ENCODE measurements at places on chromosomes 16 and 17.

GRCh38 chr17:69908626-69909368 is 166.2 kb upstream of the KCNJ16 start:
- DNase-seq = no peak

DNA sequence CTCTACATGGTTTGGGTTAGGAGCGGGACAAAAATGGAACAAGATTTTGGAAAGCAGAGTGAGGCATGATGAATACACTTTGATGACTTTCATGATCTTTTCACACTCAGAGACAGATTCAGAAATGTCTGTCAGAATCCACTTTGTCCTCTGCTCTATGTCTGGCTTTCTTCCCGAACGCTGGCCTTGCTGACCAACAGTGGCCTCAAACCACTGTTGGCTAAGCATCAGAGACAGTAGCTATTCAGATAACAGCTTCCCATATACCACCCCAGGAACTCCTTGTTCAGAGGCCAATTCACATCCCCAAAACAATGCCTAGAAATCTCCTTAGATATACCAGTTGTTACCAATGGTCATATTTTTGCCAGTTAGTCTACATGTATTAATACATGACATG is 40.9 kb downstream of the FBXL20 start:
- no peak for DNase-seq

DNA sequence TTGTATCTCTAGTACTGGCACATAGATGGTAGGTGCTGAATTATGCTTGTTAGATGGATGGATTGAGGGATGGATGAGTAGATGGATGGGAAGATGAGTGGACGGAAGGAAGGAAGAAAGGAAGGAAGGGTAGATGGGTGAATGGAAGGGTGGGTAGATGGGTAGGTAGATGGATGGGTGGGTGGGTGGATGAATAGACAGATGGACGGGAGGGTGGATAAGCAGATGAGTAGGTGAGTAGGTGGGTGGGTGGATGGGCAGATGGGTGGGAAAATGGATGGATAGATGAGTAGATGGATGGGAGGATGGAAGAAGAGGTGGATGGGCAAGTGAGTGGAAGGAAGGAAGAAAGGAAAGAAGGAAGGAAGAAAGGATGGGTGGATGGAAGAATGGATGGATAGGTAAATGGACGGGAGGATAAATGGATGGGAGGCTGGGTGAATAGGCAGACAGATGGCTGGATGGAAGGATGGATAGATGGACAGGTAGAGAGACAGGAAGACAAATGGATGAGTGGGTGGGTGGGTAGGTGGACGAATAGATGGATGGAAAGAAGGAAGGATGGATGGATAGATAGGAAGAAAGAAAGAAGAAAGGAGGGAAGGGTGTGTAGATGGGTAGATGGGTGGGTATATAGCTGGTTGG is 56.9 kb downstream of the MYH11 start:
- no peak for DNase-seq

DNA sequence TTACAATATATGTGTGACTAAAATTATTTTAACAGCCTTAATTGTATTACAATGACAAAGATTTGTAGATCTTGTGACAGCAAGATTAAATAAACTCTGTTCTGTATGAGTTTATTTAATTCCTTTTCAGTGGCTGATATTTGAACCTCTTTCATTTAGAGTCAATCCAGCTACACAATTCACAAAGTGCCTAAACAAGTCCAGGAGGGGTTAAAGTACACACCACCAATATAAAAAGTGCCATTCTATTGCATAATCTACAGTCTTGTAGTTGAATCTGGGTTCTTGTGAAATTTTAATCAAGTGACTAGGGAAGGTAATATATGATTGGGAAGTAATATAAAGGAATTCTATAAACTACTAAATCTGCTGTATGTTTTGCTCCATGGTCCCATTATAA is 3.9 kb upstream of the NFAT5 start:
- DNase-seq = no peak

GRCh38 chr16:13186813-13187212 is 285.4 kb downstream of the SHISA9 start:
- no peak for DNase-seq

GRCh38 chr16:716768-717325 is 1.9 kb downstream of the METRN start:
- no peak for DNase-seq

DNA sequence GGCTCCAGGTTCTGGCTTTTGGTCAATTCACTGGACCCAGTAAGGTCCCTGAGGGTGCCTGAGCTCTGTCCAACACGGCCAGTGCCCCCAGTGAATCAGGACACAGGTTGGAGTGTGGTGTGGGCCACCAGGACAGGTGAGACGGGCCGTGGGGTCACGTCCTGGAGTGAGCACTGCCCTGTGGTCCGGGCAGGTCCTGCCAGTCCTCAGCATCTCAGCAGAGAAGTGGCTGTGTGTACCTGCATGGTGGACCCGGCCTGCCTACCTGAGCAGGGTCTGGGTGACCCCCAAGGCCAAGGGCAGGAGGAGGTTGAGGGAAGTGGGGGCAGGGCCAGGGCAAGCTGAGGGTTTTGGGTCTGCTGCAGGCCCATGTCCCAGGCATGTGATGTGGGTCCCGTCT is 1.9 kb upstream of the GNG13 start:
- no peak for DNase-seq

GRCh38 chr17:65985571-65985970 is 206.4 kb downstream of the CEP112 start:
- peak; percentile 13 for DNase-seq

DNA sequence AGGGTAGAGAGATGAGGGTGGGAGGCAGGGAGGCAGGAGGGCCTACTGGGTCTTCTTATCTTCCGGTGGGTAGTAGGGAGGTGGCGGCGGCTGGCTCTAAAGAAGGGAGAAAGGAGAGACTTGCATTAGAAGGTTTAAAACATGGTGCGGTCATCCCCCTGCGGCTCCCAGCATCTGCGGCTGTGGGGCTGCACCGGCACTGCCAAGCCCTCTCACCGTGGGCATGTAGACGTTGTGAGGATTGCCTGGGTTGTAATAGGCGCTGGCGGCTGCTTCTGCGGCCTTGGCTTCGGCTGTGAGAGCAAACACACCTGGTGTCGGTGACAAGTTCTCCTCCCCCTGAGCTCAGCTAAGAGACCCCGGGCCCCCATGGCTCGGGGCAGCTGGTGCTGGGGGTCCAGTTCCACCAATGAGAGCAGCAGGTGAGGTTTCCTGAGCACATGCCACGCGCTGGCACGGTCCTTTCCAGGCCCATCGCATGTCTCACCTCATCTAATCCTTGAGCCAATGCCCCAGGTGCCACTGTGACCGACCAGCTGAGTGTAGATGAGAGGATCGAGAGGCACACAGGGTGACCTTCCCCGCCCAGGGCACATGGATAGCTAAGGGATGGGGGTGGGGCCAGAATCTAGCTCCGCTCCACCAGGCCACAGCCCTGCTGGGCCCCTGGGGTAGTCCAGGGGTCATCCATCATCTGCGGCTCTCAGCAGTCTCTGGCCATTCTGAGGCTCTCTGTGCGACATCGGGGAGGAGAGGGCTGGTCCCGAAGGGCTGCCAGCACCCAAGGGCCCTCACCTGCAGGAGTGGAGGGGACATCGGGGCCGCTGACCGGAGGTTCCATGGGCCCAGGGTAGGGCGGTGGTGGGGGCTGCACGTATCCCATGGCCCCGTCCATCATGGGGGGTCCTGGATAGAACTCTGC is 2.7 kb upstream of the UNC13D start:
- no peak for DNase-seq

- DNase-seq = peak; percentile 77
These were observed 630 bp downstream of the GRB2 start for GRCh38 chr17:75404731-75405364.

GRCh38 chr17:66326476-66327047 is 24.1 kb downstream of the PRKCA start:
- DNase-seq = no peak

DNA sequence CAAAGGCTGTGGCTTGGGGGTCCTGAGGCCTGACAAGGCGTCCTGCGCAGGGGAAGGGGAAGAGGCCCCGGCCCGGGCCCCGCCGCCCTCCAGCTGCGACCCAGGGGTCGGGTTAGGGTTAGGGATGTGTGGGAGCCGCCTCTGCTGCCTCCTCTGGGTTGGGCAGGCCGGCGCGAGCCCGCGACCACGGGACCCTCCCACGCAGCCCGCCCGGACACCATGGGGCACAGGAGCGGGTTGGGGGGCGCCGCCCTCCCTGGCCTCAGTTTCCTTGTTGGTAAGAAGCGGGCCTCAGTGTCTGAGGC is 386 bp downstream of the CIAO3 start:
- DNase-seq = peak; percentile 40

GRCh38 chr17:48426761-48427500 is 3.1 kb downstream of the SKAP1 start:
- no peak for DNase-seq

DNA sequence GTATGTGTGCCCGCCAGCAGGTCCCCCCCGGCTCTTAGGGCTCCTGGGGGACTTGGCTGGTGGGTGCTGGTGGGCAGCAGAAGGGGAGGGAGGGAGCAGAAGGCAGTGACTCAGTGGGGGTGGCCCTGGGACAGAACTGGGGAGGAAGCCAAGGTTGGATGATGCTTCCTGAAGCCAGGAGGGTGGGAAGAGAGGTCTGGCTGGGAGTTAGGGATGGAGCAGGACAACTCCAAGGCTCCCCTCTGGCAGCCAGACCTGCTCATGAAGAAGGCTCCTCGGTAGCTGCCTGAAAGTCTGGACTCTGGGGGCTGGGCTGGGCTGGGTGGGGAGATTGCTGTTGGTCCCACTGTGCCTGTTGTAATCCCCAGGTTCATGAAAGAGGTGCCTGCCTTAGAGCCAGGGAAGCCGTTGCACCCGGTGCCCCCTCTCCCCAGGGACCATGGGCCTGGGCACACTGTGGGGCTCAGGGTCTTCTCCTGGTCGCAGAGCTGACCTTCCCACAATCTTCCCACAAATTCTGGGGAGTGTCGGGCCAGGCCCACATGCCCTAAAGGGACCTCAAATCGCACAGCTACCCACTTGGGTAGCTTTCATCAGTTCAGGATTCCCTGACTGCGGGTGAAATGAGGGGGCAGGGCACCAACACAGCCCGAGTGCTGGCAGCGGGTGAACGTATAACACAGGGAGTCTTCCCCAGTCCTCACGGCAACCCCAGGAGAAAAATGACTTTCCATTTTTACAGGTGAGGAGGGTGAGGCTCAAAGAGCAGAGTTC is 1.1 kb upstream of the PLEKHG4 start:
- peak; percentile 93 for DNase-seq

DNA sequence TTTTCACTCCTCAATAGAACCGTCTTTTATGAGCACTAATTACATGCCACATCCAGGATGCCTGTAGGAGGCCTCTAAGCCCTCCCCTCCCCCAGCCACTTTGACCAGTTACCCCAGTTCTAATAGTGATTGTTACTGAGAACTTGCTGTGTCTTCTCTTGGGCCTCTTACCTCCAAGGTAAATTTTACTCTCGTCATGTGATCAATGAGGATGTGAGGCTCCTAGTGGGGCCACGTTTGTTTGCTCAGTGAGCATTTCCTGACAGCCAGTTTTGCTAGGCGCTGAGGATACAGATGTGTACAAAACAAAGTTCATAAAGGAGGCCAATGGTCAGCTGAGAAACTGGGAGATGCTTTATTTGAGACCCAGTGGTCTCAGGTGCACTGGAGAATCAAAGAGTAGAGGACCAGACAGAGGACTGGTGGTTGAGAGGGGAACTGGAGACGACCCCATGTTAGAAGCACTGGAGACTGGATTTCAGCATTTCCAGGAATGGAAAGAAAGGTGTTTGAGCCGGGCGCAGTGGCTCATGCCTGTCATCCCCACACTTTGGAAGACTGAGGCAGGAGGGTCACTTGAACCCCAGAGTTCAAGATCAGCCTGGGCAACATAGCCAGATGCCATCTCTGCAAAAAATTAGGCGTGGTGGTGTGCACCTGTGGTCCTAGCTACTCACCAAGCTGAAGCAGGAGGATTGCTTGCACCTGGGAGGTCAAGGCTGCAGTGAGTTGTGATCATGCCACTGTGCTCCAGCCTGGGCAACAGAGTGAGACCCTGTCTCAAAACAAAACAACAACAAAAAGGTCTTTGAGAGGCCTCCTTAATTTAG is 2.6 kb downstream of the ATP2C2 start:
- DNase-seq = no peak

GRCh38 chr16:73011926-73012325 is 36.0 kb downstream of the ZFHX3 start:
- DNase-seq = no peak

GRCh38 chr16:11557801-11558200 is 28.9 kb downstream of the LITAF start:
- no peak for DNase-seq

- DNase-seq = peak; percentile 81
These were observed 349.2 kb upstream of the HSBP1 start for GRCh38 chr16:83458612-83459011.

GRCh38 chr16:685967-686366 is 1.8 kb upstream of the JMJD8 start:
- DNase-seq = peak; percentile 74

DNA sequence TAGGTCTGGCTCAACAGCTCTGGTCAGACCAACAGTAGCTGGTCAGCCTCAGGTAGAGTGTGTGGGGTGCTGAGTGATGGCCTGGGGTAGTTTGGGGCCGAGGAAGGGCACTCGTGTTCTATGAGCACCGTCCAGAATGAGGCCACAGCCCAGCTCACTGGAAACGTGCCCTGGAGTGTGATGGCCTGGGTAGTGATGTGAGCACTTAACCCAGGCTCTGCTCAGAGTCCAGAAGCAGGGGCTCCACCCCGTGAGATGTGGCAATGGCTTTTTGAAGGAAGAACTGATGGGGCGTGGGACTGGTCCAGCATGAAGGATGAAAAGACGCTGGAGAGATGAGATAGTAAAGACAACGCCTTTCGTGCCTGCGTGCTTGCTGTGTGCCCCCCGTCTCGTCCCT is 35.3 kb downstream of the NTN1 start:
- DNase-seq = no peak

All from GM23248 (cell line).